ENCODE measurements at places on chromosomes 12 and 14. TPM values are rescaled to one million over a fixed set of nuclear protein-coding genes. Genes with fewer than 3 reads are reported as not detected.

The SLCO1B1 gene
- not detected for total RNA-seq

The PLEKHH1 gene
- total RNA-seq = 1.0 TPM

The OR4E2 gene
- not detected for total RNA-seq

The SERPINA9 gene
- total RNA-seq = not detected

The PLCZ1 gene
- total RNA-seq = not detected

The KRT82 gene
- not detected for total RNA-seq

The KRT86 gene
- total RNA-seq = not detected

The KLHDC1 gene
- total RNA-seq = 6.6 TPM

The KRT4 gene
- total RNA-seq = not detected

The AICDA gene
- not detected for total RNA-seq

The FBLN5 gene
- total RNA-seq = 0.51 TPM

The KRR1 gene
- 76.4 TPM for total RNA-seq

The PROX2 gene
- not detected for total RNA-seq

The CLEC2A gene
- total RNA-seq = not detected

The TMEM179 gene
- not detected for total RNA-seq

The TBX3 gene
- 2.4 TPM for total RNA-seq

The SMCO2 gene
- total RNA-seq = 0.23 TPM

The PTPRB gene
- 169 TPM for total RNA-seq

The TAS2R30 gene
- total RNA-seq = 3.9 TPM

The NTS gene
- total RNA-seq = 6.1 TPM

The TSPAN11 gene
- total RNA-seq = 7.7 TPM

The BCL11B gene
- 0.05 TPM for total RNA-seq

Data from dermis blood vessel endothelial cell (primary cell).